ENCODE measurements at places on chromosomes 7 and 10. TPM values are rescaled to one million over a fixed set of nuclear protein-coding genes. Genes with fewer than 3 reads are reported as not detected.
A peak's percentile ranks its signal among the peaks of the same experiment; 100 is the strongest.

DNA sequence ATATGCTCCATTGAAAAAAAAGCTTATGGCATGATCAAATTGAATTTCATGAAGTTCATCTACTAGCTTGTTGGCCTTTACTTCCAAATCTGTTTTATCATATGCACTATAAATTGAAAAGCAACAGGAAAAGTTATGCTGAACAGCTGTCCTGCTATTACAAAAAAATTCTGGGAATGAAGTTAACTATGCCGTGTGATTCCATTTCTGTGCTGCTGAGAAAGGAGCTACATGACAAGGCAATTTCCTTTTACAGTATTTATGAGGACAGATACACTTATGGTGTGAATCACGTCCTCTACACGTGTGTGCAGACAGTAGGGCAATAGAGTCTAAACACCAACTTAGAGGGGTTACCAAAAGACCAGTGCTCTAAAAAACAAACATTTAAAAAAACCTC is 426.5 kb upstream of the AKR1E2 start:
- peak; percentile 33 for DNase-seq

The TMEM270 gene
- total RNA-seq, result not detected

- peak; percentile 28 for DNase-seq
Measured at GRCh38 chr7:88969167-88969566, 173.6 kb upstream of the TEX47 start.

GRCh38 chr7:212754-213153 is 20.4 kb downstream of the FAM20C start:
- DNase-seq, result no peak

The STYXL1 gene
- total RNA-seq, result 22.7 TPM

GRCh38 chr10:13627459-13628310 is 40.9 kb downstream of the PRPF18 start:
- no peak for DNase-seq

The KIAA1549 gene
- total RNA-seq, result 15.4 TPM

The MOGAT3 gene
- not detected for total RNA-seq

The UCN3 gene
- total RNA-seq, result 0.50 TPM

The ZNF248 gene
- 40.1 TPM for total RNA-seq

The GIMAP2 gene
- total RNA-seq, result 12.7 TPM

The H2BK1 gene
- not detected for total RNA-seq

The SEMA4G gene
- total RNA-seq, result 9.9 TPM

The TMEM139 gene
- total RNA-seq, result 0.59 TPM

The KMT2E gene
- 98.4 TPM for total RNA-seq

The LIPJ gene
- 0.40 TPM for total RNA-seq

The TMEM140 gene
- total RNA-seq, result 3.0 TPM

- no peak for DNase-seq
Measured at GRCh38 chr10:60801522-60801921, 23.2 kb downstream of the CDK1 start.

The PALD1 gene
- total RNA-seq, result 10.0 TPM

The WNT8B gene
- 0.06 TPM for total RNA-seq

DNA sequence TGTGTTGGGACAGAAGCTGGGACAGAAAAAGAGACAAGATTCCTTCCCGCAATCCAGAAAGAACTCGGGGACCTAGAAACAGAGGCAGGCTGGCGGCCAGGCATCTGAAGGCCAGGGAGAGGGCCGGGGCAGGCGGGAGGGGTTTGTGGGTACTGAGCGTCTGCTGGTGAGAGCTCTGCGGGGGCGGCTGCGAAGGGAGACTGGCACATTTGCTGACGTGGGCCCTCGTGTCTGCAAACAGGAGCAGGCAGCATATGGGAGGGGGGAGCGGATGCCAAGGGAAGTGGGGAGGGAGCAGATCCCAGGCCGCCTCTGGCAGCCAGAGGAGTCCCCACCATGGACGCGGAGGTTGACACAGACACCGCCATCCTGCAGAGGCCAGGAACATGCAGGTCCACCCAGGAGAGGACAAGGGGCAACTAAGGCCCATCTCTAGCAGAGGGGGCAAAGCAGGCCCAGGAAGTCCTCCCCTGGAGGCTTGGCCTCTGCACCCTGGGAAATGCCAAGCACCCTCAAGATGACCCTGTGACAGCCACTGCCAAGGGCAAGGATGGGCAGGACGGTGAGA is 32.2 kb downstream of the KCNH2 start:
- no peak for DNase-seq

- DNase-seq, result no peak
Measured at GRCh38 chr7:80467069-80467468, 44.8 kb downstream of the GNAT3 start.

The UBE2D1 gene
- 12.0 TPM for total RNA-seq

The FKBP9 gene
- total RNA-seq, result 118 TPM

DNA sequence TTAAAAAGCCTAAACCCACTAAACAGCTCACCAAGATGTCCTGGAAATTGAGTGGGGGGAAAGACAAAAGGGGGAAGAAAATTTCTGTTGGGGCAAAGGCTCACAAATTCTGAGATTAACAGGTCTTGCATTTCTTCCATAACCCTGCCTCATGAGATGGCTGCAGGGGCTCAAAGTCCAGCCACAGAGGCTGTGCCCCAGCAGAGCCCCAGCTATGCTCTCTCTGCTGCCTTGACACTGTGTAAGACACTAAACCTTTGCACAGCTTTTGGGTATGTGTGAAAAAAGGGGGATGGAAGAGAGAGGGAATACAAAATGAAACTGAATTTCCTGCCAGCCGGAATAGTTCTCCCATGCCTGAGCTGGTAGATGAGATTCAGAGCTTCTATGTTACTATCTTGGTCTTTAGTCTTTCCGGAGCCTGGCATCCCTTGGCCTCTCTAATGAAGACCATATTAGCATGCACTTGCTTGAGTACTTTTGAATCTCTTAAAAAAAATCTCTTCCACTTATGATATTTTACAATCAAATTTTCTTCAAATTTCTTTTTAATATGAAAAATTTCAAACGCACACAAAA is 240.0 kb upstream of the IMMP2L start:
- DNase-seq, result no peak

DNA sequence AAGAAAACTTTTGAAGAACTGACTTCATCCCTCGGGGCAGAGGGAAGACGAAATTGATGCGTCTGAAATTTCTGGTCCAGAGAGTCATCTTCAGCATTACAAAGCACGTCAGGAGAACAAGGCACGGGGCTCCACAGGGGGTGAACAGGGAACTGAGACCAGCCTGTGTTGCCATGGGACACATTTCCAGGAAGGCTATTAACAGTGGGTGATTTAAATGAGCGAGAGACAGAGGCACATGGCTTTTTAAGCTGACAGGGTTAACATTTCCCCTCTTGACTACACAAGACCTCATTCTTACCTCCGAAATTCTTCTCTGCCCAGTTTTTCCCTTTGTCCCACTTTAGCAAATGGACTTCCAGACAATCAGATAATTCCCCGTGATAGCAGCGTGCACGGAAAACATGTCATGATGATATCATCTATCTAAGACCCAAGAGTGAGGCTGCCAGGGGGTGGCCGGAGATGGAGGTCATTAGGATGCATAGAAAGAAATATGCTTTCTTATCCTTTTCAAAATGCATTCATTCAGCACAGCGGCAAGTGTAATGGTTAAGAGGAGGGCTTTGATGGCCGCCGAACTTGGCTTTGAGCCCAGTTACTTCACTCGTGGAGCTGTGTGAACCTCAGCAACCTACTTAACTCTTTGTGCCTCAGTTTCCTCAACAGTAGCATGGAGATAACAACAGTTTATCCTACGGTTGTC is 248.0 kb downstream of the PRPF18 start:
- DNase-seq, result peak; percentile 84

GRCh38 chr7:110786328-110786965 is 304.5 kb upstream of the LRRN3 start:
- DNase-seq, result no peak

- DNase-seq, result no peak
Measured at GRCh38 chr7:36103837-36104561, 49.1 kb upstream of the EEPD1 start.

- DNase-seq, result no peak
Measured at GRCh38 chr10:79346012-79346340, 1.3 kb upstream of the PPIF start.

- DNase-seq, result no peak
Measured at GRCh38 chr7:143938379-143939243, 3.6 kb downstream of the OR2F2 start.

The GARS1 gene
- 79.1 TPM for total RNA-seq

- no peak for DNase-seq
Measured at GRCh38 chr7:158567153-158567603, 20.4 kb downstream of the PTPRN2 start.

DNA sequence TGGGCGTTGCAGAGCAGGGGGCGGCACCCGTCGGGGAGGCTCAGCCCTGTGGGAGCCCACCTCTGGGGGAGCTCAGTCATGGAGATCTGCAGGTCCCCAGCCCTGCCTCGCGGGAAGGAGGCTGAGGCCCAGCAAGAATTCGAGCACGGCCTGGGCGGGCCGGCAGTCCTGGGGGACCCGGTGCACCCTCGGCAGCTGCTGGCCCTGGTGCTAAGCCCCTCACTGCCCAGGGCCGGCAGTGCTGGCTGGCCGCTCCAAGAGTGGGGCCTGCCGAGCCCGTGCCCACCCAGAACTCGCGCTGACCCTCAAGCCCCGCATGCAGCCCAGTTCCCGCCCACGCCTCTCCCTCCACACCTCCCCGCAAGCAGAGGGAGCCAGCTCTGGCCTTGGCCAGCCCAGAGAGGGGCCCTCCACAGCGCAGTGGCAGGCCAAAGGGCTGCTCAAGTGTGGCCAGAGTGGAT is 76.2 kb downstream of the TMEM26 start:
- no peak for DNase-seq

The FAM171A1 gene
- total RNA-seq, result 28.7 TPM

GRCh38 chr10:33352175-33352574 is 17.7 kb upstream of the NRP1 start:
- DNase-seq, result no peak

Measured in spinal cord (tissue), 10 donors.